Kidney (tissue), 22 donors: ENCODE measurements at places on chromosomes 13 and 19.

- DNase-seq = no peak
These were observed 504 bp upstream of the VWA8 start for GRCh38 chr13:41961466-41961760.

DNA sequence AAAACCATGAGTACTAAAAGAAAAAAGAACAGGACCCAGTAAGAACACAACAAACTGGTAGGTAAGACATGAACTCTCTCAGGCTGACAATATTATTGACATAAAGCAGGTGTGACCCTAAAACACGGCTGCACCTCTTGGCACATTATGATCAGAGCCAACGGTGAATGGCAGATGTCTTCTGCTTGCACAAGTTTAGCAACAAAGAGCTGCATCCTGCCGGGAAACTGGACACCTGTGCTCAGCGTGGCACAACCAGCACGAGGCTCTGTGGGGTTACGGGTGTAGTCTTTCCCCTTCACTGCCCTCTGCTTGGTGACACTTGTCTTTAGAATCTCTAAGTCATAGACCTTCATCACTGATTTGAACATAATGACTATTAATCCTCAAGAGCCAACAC lies 97.9 kb downstream of the DOCK9 start:
- DNase-seq = no peak

DNA sequence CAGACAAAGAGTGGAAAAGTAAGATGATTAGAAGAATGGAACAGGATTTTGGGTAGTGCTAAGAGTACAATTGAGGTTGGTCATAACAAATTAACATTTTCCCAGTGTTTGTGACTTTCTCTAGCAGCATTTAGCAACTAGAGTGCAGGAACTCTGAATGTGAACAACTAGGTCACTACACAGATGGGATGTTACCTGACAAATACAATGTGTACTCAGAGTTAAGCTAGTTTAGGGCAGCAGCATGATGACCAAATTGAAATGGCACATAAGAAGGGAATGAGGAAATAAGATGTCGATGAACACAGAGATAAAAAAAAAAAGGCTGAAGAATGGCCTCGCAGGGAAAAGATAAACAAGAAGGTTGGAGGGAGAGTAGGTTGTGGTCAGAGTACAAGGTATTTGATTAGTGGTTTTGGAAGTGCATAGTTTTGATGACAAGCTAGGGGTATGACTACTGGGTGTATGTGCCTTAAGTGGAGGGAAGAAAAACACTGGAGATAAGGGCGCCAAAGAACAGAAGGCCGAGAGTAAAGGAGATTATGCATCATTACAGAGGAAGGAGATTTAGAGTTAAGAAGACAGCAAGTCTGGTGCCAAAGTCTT lies 381.1 kb downstream of the FGF14 start:
- no peak for DNase-seq

- peak; percentile 97 for DNase-seq
These were observed at the start of gene ZNF69 for GRCh38 chr19:11887611-11888531. TSS of gene ZNF69 (plus strand) at chr19:11887782. CDS start at chr19:11887924, 142 bp downstream.

DNA sequence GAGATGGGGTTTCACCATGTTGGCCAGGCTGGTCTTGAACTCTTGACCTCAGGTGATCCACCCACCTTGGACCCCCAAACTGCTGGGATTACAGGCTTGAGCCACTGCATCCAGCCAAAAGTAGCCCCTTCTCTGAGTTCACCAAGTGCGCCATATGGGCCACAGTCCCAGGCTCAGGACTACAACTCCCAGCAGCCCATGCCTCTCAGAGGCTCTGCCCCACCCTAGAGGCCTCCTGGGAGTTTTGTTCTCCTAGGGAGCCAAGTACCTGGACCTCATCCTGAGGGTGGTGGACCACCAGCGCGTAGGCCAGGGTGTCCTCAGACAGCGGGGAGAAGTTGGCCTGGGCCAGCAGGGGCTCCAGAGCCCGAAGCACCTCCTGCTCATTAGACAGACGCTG lies 18.8 kb downstream of the TMEM143 start:
- no peak for DNase-seq

DNA sequence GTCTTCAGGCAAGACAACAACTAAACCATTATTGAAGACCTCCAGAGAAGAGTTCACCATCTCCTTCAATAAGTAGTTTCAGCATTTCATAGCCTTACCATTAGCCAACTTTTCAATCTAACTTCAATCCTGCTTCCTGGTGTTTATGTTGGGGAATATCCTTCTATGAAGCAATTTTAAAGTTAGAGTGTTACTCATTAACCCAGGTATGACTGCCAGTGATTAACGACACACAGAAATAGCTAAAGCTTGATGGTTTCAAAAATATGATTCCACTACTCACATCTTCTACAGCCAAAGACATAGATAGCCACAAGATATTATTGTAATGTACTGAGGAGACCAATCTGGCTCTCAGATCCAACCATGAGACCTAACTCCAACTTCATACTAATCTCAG lies 403.2 kb downstream of the EFNB2 start:
- DNase-seq = no peak

DNA sequence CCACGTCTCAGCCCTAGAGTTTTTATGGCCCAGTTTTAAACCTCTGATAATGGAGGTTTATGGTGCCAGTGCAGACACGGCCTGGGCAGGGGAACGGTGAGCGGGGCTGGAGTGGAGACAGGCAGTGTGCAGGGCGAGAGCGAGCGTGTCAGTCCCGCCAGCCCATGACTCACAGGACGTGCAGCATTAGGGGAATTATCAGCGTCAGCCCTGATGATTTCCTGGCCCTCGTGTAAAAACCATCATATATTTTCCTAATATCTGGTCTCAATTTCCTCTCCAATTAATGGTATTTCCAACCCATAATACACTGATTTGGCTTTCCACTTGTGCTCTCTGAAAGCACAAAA lies 104.6 kb upstream of the VSTM2B start:
- no peak for DNase-seq

DNA sequence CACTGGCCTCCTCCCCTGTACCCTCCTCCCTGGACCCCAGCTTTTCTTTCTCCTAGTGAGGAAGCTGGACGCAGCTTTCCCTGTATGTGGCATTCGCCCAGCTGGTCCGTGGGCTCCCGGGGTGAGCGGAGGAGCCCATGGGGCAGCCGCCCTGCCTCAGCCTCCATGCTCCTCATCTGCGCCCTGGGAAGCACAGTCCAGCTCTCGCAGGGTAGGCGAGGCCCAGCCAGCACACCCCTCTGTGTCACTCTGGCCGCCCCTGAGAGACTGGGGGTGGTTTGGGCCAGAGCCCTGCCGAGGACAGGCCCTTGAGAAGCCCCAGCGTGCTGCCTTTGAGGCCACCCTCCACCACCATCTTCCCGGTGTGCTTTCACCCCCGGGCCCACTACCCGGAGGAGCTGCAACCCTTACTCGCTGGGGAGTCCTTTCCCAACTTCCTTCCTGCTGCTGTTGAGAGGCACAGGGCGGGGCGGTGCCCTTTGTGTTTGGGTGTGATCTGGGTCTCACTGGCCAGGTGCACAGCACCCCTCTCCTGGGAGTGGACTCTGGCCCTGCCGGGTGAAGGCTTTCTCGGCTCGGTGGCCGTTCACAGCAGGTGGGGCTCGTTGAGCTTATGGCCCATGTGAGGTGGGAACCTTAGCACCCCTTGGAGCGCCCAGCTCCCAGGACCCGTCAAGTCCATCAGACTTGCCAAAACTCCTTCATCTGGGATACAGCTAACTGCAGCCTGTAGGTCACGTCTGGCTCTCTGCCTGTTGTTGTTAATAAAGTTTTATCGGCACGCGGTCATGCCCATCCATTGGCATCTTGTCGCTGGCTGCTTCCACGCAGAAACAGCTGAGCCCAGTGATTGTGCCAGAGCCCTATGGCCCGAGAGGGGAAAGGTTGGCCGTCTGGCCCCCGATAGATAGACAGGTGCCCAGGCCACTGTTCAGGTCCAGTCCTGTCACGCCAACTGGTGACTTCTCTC lies 3.2 kb downstream of the NCLN start:
- no peak for DNase-seq

GRCh38 chr19:28985201-28985600 lies 227.8 kb downstream of the UQCRFS1 start:
- DNase-seq = no peak

GRCh38 chr19:18571564-18572344 lies at the start of gene UBA52:
TSS of gene UBA52 (plus strand) at chr19:18571857. CDS start at chr19:18573301, 1,444 bp downstream.
- DNase-seq = peak; percentile 98

DNA sequence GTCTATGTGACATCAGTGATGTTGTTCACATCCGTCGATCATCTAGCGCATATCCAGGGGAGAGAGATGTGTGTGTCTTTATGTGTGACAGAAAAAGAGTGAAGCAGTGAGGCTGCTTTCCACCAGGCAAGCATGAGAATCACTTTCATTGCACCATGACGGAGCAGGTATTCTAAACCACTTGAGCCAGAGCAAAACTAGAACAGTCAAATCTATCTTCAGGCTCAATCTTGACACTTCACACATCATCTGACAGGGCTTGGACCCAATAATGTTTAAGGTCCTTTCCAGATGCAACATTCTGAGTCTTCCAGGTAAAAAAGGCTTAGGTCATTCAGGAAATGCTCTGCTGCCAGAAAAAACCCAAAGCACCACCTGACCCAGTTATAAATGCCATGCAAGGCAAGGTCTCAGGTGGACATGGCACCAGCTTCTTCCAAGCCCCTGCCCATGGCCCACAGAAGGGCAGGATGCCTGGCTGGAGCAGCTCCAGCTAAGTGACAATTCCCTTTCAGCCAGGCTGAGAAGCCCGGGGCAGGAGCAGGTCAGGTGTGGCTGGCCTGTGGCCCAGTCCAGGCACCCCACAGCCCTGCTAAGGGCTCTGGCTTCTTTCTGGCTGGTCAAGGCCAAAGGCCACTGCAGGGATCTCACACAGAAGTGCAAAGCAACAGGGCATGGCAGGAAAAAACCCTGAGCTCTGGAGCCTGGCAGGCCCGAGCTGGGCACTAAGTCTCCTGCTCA lies 5.0 kb downstream of the ELAVL1 start:
- DNase-seq = no peak
